Adipocyte (in vitro differentiated cells): ENCODE measurements at places on chromosomes 1 and 21.

DNA sequence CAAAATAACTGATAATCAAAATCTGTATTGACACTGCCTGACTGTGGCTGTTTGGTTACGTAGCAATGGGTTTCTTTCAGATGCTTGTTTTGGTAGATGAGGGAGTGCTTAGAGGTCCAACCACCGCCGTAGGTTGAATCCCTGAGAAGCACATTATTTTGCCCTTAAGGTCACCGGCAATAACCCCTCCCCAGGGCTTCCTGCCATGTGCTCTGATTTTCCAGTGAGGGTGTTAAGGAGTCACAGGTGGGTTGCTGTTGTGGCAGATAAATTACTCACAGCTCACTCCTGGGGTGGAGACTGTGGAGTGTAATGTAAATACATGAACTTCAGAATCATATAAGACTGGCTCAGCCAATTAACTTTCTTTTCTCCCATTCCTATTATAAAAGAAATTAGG is 81.5 kb upstream of the ZP4 start:
- no peak for DNase-seq

DNA sequence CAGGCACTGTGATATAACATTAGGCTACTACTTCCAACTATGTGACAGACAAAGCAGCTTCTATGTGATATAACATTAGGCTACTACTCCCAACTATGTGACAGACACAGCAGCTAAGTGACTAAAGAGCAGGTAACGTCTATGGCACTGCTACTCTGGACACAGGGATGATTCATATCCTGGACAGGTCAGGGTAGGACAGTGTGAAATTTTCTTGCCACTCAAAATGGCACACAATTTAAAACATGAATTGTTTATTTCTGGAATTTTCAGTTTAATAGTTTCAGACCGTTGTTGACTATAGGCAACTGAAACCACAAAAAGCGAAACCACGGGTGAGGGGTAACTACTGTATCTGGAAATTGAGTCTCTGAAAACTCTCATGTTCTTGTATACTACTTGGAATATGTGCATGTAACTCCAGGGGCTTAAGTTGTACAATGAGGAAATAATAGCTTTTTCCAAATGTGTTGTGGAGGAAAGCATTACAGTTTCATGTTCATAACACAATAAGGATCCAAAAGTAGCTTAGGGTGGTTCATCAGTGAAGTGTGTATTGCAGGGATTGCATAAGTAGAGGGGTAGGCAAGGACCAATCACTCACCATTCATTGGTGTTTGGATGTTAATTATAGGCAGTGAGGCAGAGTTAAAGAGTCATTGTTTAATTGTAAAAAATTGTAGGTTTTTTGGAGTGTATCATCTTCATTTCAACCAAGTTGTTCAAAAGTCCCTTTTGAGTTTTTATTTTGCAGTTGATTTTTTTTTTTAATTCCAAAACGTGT is 5.3 kb downstream of the DTL start:
- no peak for DNase-seq

GRCh38 chr1:213759359-213760181 is 228.2 kb upstream of the PROX1 start:
- DNase-seq = no peak

GRCh38 chr1:50425376-50426107 is 2.3 kb upstream of the DMRTA2 start:
- no peak for DNase-seq

DNA sequence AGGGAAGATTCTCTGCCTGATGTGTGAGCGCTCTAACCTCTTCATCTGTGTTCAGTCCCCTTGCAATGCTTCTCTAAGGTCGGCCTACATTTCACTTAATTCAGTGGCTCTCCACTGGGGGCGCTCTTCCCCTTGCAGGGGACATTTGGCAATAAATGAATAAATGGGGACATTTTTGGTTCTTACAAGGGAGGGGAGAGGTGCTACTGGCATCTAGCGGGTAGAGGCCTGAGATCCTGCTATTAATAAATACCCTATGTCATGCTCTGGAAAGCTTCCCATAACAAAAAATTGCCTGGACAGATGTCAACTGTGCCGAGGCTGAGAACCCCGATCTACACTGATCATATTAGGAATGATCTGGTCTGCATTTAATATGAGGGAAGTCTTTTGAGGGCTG is 25.9 kb upstream of the DNAJC11 start:
- DNase-seq = peak; percentile 80

DNA sequence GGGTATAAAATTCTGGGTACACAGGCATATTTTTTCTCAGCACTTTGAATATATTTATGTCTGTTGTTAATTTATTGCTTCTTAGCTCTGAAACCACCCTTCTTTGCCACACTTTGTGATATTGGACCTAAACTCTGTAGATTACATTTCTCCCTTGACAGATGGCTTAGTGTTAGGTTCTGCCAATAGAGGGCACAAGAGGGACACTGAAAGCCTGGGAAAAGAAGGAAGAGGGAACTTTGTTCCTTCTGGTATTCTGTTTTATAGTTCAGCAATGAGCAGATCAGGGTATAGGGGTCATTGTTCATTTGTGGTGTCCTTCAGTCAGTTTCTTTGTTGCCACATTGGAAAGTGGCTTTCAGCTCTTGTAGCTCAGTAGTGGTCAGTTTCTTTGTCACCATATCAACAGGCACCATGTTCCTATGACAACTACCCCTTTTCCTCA is 423.5 kb upstream of the PROX1 start:
- DNase-seq = no peak

DNA sequence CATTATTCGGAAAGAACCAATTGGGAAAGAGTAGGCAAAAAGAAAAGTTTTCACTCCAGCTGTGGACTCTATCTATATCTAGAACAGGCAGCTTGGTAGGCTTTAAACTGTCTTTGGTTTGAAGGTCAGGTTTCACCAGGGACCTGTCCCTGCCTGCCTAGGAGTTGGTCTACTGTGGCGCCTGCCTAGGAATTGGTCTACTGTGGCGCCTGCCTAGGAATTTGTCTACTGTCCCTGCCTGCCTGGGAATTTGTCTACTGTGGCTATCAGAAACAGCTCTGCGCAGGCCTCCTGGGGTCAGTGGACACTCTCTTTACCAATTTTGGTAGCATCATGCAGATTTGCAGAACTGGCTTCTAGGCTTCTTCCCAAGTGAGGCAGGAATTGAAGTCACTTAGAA is 13.8 kb downstream of the USP25 start:
- DNase-seq = no peak

GRCh38 chr1:161839591-161839990 is 73.5 kb downstream of the ATF6 start:
- DNase-seq = no peak
